ENCODE measurements at places on chromosomes 13 and 19.

- DNase-seq = no peak
Observed at GRCh38 chr13:39631307-39631706, 24.2 kb upstream of the COG6 start.

DNA sequence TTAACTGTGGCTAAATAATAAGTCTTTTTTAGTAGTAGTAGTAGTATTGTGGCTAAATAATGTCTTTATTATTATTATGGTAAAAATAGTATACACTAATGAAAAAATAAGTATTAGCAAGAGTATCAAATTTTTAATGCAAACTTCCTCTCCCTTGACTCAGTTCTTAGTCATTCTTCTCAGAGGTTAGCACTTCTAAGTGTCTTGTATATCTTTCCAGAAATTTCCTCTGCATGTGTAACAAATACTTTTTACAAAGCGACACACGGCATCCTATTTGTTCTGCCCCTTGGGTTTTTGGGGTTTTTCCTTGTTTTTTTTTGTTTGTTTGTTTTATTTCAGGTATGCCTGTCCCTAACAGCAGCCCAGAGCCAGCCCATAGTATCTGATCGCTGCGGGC is 20.9 kb downstream of the SIN3B start:
- DNase-seq = no peak

GRCh38 chr19:5805462-5806132 is 730 bp downstream of the NRTN start:
- DNase-seq = peak; percentile 21

DNA sequence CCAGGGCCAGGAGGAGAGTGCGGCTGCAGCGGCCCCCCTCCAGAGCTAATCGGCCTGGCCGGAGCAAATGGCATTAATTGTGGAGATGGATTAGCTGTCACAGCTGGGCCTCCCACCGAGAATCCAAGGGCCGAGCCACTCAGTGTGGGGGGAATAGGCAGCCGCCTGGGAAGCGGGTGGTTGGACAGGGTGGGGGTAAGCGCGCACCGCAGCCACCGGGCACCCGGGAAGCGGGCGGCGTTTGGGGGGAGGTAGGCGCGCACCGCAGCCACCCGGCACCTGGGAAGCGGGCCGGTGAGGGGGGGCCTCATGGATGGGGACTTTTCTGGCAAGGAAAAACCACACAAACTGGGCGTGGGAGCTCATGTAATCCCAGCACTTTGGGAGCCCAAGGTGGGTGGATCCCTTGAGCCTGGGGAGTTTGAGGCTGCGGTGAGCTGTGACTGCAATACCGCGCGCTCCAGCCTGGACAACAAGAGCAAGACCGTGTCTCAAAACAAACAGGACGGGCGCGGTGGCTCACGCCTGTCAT is 9.7 kb downstream of the R3HDM4 start:
- no peak for DNase-seq

- no peak for DNase-seq
Observed at GRCh38 chr19:12944104-12944674, 1.5 kb upstream of the RAD23A start.

DNA sequence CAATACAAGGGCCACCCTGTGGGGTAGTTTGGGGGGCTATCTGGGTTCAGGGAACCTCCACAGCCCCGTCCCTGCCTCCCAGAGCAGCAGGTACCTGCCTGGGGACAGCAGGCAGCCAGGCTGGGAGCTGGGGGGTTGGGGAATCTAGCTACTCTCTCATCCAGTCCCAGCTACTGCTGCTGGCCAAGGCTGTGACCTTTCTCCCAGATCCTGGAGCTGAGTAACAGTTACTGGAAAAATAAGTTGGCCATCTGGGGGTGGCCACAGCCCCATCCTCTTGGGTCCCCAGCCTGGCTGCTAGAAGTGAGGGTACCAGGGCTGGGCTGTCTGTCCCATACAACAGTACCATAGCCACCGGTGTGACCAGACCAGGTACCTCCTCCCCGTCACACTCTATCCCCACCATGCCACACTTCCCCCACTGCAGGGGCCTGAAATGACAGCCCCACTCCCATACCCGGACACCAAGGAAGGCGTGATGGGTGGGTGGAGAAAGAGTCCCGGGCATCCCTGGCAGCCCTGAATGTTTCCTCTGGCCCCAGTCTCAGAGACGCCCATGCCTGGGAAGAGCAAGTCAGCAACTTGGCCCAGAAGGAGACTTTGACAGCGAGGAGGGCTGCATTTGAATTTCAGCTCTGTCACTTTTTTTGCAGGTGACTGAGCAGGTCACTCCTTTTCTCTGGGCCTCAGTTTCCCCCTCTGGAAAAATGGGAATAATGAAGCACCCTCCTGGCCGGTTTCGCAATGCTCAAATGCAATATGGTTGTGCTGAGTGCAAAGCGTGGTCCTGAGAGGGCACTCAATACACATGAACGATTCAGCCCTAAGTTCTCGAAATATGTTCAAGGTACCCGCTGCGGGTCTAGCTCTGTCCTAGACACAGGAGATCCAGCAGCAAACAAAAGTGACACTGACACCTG is 30.7 kb upstream of the NFIC start:
- DNase-seq = no peak

DNA sequence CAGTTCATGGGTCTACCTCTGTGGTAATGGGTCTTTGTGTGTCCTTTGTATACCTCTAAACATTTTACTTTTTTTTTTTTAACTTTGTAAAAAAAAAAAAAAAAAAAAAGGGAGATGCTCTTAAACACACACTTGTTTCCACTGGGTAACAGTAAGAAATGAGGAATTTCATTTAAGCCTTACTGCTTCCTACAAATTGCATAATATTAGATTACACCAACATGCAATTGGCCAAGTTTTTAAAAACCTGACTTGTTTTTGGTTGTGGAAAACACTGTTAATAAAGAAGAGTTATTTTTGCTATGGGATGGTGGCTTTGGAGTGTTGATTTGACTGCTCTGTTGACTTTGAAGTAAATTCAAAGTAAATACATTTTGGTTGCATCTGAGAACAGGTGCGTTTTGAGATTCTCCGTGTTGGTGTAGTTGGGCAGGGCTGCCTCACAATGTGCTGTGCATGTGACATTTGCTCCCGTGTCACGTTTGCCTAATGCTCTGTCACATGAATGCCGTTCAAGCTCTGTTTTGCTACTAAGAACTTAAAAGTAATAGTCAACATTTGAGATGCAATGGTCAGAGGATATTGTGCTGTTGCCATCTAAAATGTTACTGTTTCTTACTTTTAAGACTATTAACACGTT is 202.4 kb downstream of the LMO7 start:
- DNase-seq = no peak

DNA sequence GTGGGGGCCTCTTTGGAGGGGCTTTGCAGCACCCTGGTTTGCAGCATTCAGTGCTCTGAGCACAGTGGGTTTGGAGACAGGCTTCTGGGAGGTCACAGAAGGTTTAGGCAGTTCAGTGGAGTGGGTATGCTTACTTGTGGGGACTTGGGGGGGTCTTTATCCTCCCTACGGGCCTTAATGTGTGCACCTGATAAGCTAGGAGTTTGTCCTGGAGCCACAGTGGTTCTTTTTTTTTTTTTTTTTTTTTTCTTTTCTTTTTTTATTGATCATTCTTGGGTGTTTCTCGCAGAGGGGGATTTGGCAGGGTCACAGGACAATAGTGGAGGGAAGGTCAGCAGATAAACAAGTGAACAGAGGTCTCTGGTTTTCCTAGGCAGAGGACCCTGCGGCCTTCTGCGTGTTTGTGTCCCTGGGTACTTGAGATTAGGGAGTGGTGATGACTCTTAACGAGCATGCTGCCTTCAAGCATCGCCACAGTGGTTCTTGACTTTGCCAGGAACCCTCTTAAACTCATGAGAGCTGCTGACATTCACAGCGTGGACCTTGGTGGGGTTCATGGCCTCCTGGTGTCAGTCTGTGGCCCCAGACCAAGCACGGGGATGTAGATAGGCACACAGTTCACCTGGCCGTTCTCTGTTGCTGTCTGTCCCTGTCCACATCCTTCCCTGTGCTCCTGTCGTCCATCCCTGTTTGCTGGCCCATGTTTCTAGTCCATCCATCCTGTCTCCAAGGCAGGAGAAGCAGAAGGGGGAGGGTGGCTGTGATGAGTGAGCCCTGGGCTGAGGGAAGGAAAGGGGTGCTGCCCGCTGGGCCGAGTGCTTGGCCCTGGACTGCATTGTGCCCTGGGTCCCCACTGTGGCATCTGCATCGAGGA is 2.7 kb downstream of the EGLN2 start:
- no peak for DNase-seq

DNA sequence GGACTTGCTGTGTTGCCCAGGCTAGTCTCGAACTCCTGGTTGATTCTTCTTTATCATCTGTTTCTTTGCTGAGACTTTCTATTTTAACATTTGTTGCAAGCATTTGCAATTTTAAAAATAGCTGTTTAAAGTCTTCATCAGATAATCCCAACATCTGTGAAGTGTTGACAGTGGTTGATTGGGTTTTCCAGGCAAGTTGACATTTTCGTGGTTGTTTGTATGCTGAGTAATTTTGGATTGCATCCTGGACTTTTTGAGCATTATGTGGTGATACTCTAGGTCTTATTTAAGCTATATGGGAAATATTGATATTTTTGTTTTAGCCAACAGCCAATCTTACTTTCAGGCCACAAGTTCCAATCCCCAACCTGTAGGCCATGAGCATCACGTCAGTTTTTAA is 25.1 kb downstream of the AP1M1 start:
- no peak for DNase-seq

GRCh38 chr13:74063533-74064100 is 70.6 kb downstream of the KLF12 start:
- no peak for DNase-seq

DNA sequence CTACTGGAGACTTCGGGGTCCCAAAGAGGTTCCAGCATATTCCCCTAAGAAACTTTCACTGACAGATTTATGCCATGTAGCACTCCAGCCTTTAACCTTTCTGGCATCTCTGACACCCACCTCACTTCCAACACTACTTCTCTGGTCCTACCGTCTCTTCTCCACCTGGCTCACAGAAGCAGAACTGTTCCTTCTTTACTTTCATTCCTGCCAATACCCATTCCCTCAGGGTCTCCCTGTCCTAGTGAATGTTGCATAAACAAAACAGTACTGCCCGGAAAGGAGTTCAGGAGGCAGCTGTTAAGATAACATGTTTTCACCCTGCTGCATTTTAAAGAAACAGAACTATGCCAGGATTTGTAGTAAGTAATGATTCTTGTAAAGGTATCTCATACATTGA is 136.0 kb upstream of the MIR17HG start:
- DNase-seq = no peak

DNA sequence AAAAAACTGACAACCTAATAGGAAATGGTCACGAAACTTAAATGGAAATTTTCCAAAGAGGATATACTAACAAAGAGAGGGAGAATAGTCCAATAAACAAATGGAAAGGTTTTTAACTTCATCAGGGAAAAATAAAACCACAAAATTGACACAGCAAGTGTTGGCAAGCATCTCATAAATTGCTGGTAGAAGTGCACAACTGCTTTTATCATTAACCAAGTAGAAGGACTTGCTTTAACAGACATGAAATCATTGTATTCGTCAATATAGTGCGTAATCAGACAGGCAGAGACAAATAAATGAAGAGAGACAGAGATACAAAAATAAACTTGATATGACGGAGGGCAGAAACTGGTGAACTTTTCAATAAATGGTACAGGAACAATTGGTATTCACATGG is 7.4 kb downstream of the TGDS start:
- no peak for DNase-seq

DNA sequence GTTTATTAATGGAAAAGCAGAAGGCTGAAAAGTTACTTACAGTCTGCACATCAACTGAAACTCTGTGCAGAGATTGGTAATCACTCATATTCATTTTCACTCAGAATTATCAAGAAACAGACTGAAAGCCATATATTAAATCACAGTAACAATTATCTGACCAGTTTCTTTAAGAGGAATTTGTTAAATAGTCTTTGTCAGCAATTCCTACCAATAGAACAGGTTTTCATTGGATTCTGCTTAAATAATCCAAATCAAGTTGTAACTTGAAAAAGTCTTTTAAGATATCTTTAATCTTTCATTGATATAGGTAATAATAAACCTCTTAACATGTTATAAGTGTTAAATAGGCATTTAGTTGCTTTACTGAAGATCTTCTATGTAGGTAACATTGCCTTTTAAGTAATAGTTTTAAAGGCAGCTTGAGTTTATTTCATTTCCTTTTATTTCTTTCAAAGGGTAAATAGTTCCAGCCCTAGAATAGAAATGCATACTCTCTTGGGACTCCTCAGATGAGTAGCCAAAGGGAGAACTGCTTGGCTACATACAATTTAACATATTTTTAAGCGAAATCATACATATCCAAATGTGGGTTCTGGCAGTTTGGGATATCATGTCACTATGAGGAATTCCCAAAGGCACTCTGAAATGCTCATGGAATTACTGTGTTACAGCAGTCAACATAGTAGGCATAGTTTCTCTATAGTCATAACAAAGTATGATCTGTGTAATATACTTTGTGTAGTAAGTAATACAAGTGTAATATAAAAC is 326.0 kb upstream of the SPRY2 start:
- DNase-seq = no peak

All from mammary epithelial cell (primary cell).